ENCODE measurements at places on chromosomes 16 and 17. TPM values are rescaled to one million over a fixed set of nuclear protein-coding genes. Genes with fewer than 3 reads are reported as not detected.

Gene VMO1
- total RNA-seq: not detected

Gene ACACA
- total RNA-seq: 35.6 TPM

Gene CDRT15L2
- total RNA-seq: not detected

Gene CDYL2
- total RNA-seq: 0.25 TPM

Gene KCNG4
- 0.02 TPM for total RNA-seq

Gene APOBR
- 0.05 TPM for total RNA-seq

Gene DNAAF1
- not detected for total RNA-seq

Gene BOLA2B
- total RNA-seq: 85.7 TPM

Gene RAB34
- total RNA-seq: 179 TPM

Gene NKD1
- 0.12 TPM for total RNA-seq

Gene PLXDC1
- 0.10 TPM for total RNA-seq

Gene GNAO1
- total RNA-seq: 0.17 TPM

Gene GNG13
- not detected for total RNA-seq

Gene CCT6B
- total RNA-seq: 0.94 TPM

Gene MLST8
- total RNA-seq: 58.7 TPM

Gene USP43
- total RNA-seq: 7.7 TPM

Gene CACNG3
- total RNA-seq: not detected

Gene NACA2
- total RNA-seq: not detected

Gene LLGL1
- 12.6 TPM for total RNA-seq

Gene HSPB9
- total RNA-seq: 0.07 TPM

Gene NECAB2
- 1.1 TPM for total RNA-seq

Gene RPL13
- 6,947 TPM for total RNA-seq

Gene SETD6
- 37.2 TPM for total RNA-seq

Gene DOC2A
- 1.1 TPM for total RNA-seq

All from NCI-H460 (cell line).